ENCODE measurements at places on chromosomes 7 and 10.

GRCh38 chr7:72025381-72025960 lies 386.7 kb downstream of the CALN1 start:
- DNase-seq, result no peak

DNA sequence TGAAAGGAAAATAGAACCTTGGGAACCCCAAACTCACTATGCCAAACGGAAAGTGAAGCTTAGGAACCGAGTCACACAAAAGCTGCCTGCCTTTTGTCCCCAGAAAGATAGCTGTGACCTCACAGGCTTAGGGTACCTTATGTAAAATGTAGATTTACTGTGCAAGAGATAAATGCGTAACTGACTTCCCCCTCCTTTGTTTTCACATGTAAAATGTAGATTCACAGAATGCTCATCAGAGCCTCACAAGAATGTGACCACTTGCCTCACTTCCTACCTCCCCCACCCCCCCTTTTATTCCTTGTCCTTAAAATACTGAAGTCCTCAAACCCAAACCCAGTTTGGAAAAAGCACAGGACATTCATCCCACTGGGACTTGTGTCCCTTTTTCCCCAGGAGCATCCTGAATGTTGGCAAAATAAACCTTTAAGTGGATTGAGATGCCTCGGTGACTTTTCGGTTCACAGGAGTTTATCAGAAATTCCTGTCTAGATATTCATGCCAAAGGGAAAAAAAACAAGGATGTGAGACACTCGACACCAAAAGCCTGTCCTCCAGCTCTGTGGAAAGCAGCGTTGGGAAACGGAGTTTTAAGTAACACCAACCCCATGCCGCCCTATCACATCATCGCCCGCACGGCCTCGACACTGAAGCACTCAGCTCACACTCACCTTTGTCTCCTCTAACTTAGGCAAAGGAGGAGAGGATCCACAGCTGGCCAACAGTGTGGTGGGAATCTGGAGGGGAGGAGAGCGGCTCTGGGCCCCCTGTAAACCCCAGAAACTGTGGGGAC lies 45.9 kb downstream of the SVIL start:
- no peak for DNase-seq

GRCh38 chr10:110074298-110074697 lies 66.5 kb downstream of the ADD3 start:
- DNase-seq, result no peak

GRCh38 chr7:2517026-2517425 lies 2.5 kb upstream of the LFNG start:
- no peak for DNase-seq

DNA sequence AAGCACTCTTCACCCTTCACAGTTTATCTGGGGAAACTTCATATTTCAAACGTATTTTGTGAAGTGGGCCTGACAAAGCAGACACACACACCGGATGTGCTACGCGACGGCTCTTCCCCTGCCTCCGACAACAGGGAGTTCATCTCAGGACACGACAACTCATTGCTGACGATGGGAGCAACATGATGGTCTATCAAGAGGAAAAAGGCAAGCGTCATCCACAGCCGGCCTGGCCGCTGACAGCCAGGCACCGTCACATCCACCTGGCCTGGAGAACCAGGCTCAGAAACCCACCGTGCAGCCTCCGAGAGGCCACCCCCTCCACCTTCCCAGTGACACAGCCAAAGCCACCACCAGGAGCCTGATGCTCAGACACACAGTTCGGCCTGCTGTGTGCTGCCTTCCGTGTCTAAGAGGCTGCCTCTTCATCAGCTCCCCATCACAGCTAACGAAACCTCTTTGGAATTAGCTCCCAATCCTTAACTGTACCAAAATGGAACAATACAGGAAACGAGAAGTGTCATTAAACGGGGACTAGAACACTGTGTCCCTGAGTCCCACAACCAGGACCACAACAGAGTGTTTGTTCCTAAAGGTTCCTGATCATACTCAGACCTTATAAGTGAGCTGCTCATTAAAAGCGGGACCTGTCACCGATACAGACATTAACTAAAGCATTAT lies 76.7 kb downstream of the SFMBT2 start:
- DNase-seq, result no peak

- DNase-seq, result no peak
Measured at GRCh38 chr7:945556-946255, 8.8 kb downstream of the ADAP1 start.

- DNase-seq, result no peak
Measured at GRCh38 chr10:127715782-127716378, 21.1 kb upstream of the FOXI2 start.

GRCh38 chr10:116891208-116891607 lies 41.9 kb downstream of the ENO4 start:
- no peak for DNase-seq

- DNase-seq, result no peak
Measured at GRCh38 chr7:137886746-137887145, 40.0 kb upstream of the DGKI start.

All from stimulated activated CD4-positive, alpha-beta T cell treated with anti-CD3 and anti-CD28 coated beads, Interleukin-2, amount 100 ng/mL, for 4 hours (primary cell).